ENCODE measurements at places on chromosomes 1 and 21.

GRCh38 chr1:115506924-115507589 lies 134.7 kb upstream of the VANGL1 start:
- no peak for DNase-seq

DNA sequence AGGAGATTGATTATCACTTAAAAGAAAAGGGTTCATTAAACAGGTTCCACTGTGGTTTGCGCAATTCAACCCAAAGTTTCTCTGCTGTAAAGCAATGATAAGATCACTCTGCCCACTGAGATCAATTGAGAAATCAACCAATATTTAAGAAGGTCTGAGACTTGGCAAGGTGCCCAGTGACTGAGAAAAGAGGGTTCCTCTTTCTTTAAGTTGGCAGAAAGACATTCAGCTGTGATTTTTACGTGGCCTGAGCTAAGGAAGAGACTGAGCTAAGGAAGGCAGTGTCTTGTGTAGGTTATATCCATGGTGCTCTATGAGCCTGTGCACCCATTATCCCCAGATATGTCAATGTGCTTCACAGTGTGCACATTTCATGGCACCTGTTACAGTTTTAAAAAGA lies 344.1 kb downstream of the DISC1 start:
- peak; percentile 33 for DNase-seq

DNA sequence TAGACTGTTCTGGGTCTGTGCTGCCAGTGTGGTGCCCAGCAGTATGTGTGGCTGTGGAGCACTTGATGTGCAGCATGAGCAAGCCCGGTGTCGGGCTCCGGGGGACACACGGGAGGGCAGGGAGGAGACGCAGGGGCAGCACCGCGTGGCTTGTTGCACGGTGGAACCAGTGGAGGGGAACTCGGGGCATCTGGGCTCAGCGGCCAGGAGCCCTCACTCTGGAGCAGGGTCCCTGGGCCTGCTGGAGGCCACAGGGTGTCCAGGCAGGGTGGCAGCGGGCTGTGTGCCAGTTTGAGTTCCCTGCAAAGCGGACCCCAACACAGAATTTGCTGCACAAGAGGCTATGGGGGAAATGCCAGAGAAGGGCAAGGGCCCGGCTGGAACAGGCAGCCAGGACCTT lies 30.6 kb downstream of the PCNT start:
- DNase-seq = no peak

- DNase-seq = no peak
Measured at GRCh38 chr1:205592443-205593003, 39.3 kb downstream of the ELK4 start.

GRCh38 chr1:84121360-84121759 lies 22.7 kb upstream of the PRKACB start:
- no peak for DNase-seq

DNA sequence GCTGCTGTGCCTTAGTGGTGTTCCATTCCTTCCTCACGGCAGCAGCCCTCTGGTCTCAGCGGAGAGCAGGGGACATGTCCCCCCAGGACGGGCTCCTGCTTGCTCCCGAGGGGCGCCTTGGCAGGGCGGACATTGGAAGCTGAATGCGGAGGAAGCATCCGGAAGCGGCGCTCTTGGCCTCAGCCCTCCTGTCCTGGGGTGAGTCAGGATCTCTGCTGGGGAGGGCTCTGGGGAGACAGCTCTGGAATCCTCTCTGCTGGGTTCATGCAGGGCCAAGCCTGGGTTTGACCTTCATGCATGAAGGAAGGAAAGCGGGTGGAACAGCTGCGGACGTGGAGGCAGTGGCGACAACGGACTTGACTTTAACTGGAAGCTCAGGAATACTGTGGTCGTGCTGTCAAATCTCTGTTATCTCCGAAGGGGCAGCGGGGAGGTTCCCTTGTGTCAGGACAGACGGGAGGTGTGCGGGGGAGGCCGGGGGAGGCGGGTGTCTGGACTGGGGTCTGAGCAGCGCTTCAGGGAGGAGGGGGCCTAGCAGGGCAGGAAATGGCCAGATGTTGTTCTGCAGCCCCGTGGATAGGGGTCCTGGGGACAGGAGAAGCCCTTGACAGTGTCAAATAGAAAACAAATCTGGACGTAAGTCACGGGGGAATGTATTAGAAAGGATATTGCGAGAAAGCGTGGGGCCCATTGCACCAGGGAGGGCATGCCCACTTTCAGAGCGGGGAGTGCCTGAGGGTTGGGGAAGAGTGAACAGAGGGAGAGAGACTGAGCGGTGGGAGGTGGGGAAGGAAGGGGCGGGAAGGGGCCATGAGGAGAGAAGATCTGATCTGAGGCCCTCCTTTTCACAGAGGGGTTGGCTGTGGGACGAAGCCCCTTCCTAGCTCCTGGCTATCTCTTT lies 26.6 kb downstream of the CRYAA start:
- no peak for DNase-seq

DNA sequence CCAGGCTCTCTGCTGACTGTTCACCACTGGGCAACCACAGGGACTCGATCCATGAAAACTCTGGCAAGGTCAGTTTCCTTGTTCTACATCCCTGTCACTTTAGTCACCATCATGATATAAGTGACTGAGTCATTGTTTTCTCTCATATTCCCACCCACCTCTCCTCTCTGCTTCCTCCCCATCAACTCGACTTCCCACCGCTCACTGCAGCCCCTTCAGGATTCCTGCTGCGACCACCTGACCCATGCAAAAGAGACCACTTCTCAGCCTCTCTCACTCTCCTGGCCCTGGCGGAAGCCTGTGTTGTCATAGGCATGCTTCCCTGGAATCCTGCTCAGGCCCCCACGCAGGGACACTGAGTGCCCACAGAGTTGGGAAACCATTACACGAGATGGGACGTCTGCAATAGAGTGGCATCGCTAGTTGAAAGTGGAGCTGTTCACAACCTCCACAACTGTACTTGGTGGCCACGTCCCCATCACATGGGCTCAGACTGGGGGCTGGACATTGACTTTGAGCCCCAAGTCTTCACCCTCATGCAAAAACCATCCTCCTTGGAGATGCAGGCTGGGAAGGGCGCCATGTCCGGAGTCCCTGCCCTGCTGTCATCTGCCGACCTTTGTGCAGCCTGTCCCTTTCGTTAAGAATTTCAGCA lies 1.8 kb upstream of the TFF2 start:
- DNase-seq = no peak

DNA sequence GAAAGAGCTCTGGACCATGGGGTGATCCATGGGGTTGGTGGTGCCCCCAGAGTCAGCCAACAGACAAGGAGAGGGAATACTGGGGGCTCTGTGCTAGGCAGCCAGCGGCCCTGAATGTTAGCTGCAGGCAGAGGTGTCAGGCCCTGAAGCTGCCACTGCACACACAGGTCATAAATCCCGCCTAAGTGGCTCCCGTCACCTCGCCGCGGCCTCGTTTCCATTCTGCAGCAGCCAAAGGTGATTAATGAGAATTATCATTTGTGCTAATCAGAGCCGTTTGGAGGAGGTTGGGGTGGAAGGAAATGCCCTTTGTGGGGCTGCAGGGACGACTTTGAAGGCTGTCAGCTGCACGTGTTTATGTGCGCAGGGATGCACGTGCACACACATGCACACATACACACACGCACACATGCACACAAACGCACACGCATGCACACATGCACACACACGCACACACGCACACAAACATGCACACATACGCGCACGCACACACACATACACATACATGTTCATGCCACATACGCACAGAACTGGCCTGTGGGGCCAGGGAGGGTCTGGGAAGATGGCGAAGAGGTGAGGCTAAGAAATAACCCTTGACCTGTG lies 88.8 kb upstream of the ARHGEF16 start:
- no peak for DNase-seq

- peak; percentile 90 for DNase-seq
Measured at GRCh38 chr1:179002552-179003345, 22.9 kb upstream of the FAM20B start.

DNA sequence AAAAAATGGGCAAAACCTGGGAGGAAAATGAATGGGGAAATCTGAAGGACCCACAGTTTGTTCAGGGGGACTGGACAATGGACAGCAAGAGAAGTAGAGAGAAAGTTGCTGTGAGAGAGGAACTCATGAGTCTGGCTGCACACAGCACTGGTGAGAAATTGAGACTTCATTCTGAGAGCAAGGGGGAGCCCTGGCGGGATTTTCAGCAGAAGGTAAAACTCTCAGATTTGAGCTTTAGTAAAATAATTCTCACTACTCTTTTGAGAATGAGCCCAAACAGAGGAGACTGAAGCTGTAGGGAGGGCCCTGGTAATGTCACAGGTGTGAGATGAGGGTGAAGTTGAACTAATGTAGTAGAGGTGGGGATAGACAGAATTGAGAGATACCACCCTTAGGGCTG lies 438.6 kb downstream of the OMA1 start:
- DNase-seq = no peak

- peak; percentile 38 for DNase-seq
Measured at GRCh38 chr21:27423038-27423437, 456.1 kb upstream of the ADAMTS5 start.

DNA sequence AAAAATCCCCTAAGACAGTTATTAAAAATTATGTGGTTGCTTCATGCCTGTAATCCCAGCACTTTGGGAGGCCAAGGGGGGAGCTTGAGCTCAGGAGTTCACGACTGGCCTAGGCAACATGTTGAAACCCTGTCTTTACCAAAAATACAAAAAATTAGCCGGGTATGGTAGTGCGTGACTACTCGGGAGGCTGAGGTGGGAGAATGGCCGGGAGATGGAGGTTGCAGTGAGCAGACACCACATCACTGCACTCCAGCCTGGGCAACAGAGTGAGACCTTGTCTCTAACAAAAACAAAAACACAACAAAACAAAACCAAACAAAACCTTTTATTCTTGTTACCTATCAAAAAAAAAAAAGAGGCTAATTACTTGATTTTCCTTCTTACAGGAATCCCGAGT lies 2.1 kb downstream of the ELK4 start:
- DNase-seq = peak; percentile 21

GRCh38 chr1:154730259-154730658 lies 122.3 kb upstream of the ADAR start:
- peak; percentile 87 for DNase-seq

- DNase-seq = no peak
Measured at GRCh38 chr1:117567435-117567834, 38.4 kb upstream of the TENT5C start.

DNA sequence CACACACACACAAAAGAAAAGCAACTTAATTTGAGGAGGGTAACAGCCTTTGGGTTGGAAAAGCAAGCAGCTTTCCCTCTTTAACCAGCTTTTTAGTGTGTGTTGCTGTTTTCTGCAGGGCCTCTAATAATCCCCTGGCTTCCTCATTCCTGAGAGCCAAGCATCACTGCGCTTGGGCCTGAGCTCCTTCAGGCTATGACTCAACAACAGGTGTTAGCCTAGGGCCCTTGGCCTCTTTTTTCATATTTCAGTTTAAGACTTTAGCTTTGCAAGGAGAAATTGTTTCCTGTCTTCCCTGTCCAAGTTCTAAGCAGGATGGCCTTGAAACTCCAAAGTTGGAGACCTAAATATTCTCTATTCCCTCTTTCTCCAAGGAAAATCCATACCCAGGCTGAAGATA lies 26.2 kb upstream of the SNX27 start:
- DNase-seq = peak; percentile 83

GRCh38 chr1:38500352-38500751 lies 359.2 kb downstream of the RRAGC start:
- DNase-seq = no peak

DNA sequence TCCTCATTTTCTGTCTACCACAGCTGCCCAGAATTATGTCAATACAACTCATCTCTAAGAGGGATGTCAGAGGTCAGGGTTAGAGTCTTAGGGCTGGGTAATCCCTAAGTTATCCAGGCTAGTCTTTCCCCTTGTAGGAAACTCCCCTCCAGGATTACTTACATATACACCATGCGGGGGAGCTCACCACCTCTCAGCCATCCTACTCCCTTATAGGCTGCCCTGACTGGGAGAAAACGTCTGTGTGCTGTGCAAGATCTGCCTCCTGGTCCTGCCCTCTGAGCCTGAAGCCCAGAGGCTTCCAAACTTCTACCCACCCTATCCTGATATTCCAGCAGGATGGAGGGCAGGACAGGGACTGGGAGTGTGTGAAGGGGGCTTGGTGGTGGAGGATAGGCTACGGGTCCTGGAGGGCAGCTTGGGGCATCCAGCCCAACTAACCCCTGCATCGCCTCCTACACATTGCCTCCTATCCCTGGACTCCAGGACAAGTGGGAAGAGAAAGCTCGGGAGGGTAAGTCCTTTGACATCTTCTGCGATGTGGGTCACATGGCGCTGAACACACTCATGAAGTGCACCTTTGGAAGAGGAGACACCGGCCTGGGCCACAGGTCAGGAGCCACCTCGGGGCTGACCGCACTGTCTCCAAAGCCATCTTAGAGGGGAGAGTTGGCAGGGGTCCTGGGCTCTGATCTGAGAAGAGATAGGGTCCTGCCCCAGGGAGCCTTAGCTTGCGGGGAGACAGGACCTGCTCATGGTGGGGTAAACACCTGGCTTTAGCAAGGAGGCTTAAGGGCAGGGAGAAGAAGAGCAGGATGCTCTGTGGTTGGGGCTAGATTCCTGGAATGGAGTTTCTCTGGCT lies 14.4 kb downstream of the CYP4B1 start:
- DNase-seq = no peak

GRCh38 chr1:244751271-244751895 lies 84.1 kb upstream of the COX20 start:
- DNase-seq = no peak

GRCh38 chr1:162552684-162553252 lies 8.8 kb upstream of the UAP1 start:
- DNase-seq = no peak

DNA sequence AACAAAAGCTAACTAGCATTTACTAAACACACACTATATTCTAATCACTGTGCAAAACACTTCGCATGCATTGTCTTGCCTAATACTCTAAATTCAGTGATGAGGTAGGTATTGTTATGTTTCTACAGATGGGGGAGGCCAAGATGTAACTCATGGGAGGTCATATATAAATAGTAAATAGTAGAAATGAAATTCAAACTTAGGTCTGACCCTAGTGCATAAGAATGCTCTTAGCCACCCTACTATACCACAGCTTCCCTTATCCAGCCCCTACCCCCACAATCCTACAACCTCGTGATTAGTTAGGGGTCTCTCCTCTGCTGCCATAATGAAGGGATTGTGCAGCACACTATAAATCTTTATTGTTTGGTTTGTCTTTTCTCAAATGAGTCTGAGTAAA lies 3.3 kb downstream of the PFDN2 start:
- no peak for DNase-seq

DNA sequence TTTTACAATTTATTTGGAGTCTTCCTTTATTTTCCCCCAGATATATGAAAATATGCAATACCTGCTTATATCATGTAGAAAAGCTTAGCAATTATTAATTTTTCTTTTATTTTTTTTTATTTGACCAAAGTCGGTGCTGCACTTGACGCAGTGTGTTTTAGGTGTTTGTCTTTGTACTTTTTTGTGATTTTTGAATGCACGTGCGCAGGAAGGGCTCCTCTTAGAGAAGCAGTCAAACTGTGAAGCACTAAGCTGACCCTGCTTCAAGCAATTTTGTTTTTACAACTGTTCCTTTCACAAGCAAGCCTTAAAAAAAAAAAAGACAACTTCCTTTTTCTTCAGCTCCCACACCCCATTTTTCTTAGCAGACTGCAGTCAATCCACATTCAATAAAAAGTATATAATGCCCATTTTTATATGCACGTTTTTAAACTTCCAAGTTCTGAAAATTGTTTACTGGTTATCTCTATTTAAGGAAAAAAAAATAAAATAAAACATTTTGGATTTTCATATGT lies 267.4 kb downstream of the TM2D1 start:
- DNase-seq = no peak
